ENCODE measurements at places on chromosomes 4 and X.

GRCh38 chrX:78643096-78643495 is 16.0 kb downstream of the RTL3 start:
- no peak for DNase-seq

- no peak for DNase-seq
These were observed 14.5 kb downstream of the DOCK11 start for GRCh38 chrX:118510111-118510510.

- DNase-seq, result no peak
These were observed 325.5 kb upstream of the F9 start for GRCh38 chrX:139204898-139205667.

GRCh38 chr4:45692131-45692735 is 431.6 kb downstream of the GABRG1 start:
- DNase-seq, result no peak

DNA sequence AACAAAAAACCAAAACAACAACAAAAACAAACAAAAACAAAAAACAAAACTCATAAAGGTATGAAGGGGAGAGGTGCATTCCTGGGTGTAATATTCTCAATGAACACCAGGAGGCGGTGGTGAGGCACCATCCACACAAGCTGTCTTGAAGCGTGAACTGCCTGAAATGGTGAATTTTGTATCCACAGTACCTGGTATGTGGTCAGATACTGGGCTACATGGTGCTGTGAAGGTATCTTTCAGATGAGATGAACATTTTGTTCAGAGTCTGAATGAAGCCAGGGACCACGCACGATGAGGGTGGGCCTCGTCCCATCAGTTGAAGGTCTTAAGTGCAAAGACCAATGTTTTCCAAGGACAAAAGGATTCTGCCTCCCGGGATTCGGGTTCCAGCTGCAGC is 58.5 kb downstream of the ASMT start:
- DNase-seq, result no peak

DNA sequence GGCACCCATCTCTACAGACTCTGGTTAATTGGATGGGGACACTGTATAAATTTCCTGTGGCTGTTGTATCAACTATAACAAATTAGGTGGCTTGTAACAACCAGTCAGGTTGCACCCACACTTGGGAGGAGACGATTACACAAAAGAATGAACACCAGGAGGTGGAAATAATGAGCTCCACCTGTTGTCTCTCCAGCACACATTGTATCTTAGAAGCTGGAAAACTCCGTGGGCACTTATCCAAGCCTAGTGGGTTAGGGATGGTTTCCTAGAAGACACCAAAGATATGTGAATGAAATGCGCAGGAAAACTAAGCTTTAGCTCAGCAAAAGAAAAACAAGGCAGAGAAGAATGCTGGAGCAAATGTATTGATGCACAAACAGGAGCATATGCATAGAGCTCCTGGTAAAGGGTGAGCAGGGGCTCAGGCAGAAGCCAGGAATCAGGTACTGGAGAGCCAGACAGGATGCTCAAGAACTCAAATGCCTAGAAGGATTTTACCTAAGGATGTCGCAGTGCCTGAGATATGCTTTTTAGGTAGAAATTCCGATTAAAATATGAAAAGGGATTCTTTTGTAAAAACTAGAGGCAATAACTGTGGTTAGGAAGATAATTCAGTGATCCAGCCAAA is 111.7 kb downstream of the GALNTL6 start:
- no peak for DNase-seq

DNA sequence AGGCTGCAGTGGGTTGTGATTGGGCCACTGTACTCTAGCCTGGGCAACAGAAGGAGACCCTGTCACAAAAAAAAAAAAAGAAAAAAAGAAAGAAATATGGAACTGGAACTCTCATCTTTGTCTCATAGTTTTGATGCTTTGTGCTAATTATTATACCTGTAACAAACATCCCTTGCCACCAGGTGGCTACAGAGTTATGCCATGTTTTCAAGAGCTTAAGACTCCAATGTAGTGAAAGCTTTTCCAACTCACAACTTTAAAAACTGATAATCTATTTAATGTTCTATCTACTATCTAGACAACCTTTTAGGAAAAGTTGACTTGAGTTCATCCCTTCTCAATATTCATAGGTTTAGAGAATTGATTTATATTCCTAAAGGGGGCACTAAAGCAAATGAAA is 42.4 kb downstream of the HTR2C start:
- DNase-seq, result no peak

DNA sequence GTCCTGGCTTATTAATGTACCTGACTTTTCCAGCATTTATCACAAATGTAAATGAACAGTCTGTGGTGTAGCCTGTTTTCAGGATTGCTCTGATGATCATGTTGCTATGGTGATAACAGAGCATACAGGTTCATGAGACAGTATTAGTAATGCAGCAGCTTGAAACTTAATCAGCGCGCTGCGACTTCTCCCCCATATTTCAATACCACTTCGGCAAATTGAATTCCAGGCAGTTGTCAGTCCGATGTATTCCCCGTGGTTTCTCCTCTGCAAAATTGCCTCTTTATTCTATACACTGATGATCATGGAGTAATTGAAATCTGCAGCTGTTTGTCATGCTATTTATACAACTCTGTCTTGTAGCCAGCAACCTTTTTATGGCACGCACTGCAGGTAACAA is 239.3 kb downstream of the C4orf33 start:
- DNase-seq, result no peak

GRCh38 chrX:135346975-135347374 is 37.7 kb downstream of the ETDC start:
- no peak for DNase-seq

GRCh38 chr4:71711985-71712348 is 71.9 kb downstream of the GC start:
- no peak for DNase-seq

DNA sequence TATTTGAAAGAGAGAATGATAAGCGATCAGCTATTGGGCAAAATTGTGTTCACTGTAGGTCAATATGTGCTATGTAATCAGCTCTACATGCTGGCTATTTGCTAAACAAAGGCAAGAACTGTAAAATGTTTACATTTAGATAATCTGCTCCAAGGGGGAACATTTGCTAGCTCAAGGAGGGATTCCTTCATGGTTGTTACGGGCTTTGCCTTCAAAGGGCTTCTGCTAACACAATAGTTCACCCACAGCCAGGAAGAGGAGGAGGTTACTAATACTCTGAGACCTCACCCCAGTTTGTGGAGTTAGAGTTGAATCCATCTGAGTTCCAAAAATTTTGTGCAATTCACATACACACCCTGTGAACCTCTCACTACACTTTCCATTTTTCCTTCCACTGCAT is 107.6 kb upstream of the BMP3 start:
- DNase-seq, result no peak

DNA sequence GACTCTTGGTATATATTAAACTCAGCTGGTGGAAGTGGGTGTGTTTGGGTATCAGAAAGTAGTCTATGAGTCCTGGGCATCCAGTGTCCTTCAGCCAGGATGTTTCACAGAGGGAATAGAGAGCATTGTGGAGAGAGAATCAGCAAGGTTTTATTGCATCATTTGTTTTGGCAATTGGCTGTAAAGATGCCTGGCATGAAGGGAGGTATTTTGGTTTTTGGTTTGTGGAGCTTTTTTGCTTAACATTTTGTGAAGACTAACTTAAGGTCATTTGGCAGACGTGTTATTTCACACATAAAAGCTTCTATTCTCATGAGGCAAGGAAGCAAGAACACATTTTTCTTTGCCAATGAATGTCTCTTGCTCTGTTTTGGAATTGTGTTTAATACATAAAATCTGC is 71.1 kb downstream of the DCLK2 start:
- no peak for DNase-seq
